ENCODE measurements at places on chromosomes 3 and 15. TPM values are rescaled to one million over a fixed set of nuclear protein-coding genes. Genes with fewer than 3 reads are reported as not detected.

The RAD51 gene
- total RNA-seq, result 1.7 TPM

The MEGF11 gene
- not detected for total RNA-seq

The IL1RAP gene
- 14.3 TPM for total RNA-seq

The TMEM207 gene
- not detected for total RNA-seq

The KBTBD13 gene
- total RNA-seq, result not detected

The MAP6D1 gene
- 2.7 TPM for total RNA-seq

The EMC7 gene
- total RNA-seq, result 59.3 TPM

The SLC49A4 gene
- total RNA-seq, result 17.4 TPM
